ENCODE measurements at places on chromosomes 2 and 18. TPM values are rescaled to one million over a fixed set of nuclear protein-coding genes. Genes with fewer than 3 reads are reported as not detected.

GRCh38 chr2:223947711-223948205, 2.6 kb upstream of the WDFY1 start:
- no peak for DNase-seq

GRCh38 chr18:41967680-41968079, 12.6 kb downstream of the PIK3C3 start:
- DNase-seq: no peak

DNA sequence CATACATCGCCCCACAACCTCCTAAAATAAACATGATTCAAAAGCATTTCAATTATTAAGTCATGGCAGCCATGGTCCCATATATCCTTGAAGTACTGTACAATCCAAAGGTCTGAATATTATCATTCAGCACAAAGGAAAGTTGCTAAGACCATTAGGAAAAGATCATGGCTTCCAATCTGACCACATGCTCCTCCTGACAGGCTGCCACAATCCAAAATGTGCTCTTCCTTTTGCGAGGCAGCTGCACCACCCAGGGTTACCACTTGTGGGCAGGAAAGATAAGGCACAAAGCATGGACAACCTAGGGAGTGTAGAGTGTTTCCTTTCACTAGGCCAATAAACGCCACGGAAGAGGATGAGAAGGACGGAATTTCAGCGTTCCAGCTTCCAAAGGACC, 5.4 kb downstream of the BOLA3 start:
- DNase-seq: no peak

Gene DUSP28
- total RNA-seq: 6.2 TPM

Gene DCDC2C
- not detected for total RNA-seq

GRCh38 chr2:233116946-233117345, 56.8 kb downstream of the INPP5D start:
- DNase-seq: no peak
